ENCODE measurements at places on chromosomes 2 and 18. TPM values are rescaled to one million over a fixed set of nuclear protein-coding genes. Genes with fewer than 3 reads are reported as not detected.

DNA sequence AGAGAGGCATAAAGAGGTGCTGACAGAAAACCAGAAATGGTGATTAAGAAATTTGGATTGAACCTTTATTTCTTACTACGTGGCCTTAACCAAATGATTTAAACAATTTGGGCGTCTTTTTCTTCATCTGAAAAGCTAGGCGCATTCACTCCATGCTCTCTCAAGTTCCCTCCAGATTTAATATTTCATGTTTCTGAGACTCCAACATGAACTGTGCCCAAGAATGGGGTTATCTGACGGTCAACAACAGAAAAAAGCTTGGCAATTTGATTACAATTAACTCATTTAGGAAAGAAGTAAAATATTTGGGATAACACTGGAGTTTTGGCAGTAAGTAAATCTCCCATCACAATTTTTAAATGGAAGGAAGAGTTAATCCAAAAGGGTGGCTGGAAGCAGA is 345.4 kb downstream of the ARHGAP15 start:
- no peak for DNase-seq

- DNase-seq = peak; percentile 64
Measured at GRCh38 chr2:237471438-237472186, 15.4 kb upstream of the MLPH start.

DNA sequence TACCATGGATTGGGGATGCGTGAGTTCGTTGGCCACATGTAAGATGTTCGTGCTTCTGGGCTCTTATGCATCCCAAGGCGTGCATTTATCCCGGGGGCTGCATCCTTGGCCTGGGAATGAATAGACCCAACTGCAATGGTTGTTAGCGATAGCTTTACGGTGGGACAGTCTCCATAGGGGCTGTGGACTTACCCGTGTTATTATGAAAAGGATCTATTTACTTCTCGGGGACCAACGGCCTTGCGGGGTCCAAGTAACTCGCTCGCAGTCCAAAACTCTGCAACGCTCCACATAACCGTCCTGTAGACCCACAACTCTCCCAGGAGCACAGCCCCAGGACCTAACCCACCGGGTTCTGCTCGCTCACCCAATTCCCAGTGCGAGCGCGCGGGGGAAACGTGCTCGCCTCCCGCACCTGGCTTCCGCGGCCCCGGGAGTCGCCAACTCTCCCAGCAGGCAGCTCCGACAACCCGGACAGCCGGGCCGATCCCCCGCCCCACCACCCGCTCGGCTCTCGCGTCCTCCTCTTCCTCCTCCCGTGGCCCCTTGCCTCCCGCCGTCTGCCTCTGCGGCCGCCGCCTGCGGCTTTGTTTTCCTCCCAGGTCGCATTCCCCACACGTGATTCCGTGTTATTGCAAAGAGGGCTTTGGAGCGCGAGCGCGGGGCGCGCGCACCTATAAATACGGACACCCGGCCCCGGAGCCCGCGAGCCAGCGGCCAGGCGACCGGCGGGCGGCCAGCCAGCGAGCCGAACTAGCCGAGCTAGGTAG is at the start of gene CABLES1:
CABLES1 (plus strand) TSS at position 706 of the 770 bp plus-strand sequence. CDS start 278 bp downstream, outside the sequence.
- peak; percentile 63 for DNase-seq

DNA sequence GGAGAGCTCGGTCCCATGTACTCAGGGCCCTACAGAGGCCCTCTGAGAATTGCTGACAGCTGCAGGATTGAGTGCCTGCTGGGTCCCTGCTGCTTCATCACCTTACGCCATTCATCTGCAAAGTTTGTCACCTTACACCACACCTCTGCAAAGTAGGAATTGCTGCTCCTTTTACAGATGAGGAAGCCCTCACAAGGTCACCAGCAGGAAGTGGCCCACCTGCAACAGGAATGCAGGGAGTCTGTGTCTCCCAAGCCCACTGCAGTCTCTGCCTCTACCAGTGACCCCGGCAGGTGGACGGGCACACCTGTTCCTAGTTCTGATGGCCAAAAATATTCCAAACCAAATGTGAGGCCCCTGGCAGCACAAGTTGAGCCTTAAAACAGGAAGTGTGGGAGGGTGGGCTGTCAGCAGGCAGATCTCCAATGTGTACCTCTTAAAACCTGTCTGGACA is 441.4 kb downstream of the NBAS start:
- no peak for DNase-seq

- no peak for DNase-seq
Measured at GRCh38 chr18:3264362-3264761, 2.4 kb downstream of the MYL12B start.

GRCh38 chr2:109542384-109542783 is 71.4 kb downstream of the SEPTIN10 start:
- DNase-seq = no peak

DNA sequence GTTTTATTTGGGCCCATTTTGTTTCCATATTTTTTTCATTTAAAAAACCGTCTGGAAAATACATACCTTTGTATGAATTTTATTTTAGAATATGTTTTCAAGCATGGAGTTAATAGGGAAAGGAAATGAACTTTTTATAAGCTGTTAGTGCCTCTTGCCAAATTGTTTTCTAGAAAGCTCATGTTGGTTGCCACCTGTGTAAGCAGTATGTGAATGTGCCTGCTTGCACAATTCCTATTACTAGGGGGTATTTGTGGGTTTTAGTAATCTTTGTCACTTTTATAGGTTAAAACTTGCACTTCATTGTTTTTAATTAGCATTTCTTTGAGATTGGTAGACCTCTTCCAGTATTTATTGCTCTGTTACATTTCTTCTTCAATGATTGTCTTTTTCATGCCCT is 107.3 kb downstream of the TANC1 start:
- DNase-seq = no peak

The NAT8 gene
- not detected for total RNA-seq

The STAT1 gene
- 24.8 TPM for total RNA-seq

The PKDCC gene
- not detected for total RNA-seq
